ENCODE measurements at places on chromosomes 16 and 17.

- DNase-seq, result no peak
Measured at GRCh38 chr16:89981414-89981813, 32.9 kb downstream of the DEF8 start.

DNA sequence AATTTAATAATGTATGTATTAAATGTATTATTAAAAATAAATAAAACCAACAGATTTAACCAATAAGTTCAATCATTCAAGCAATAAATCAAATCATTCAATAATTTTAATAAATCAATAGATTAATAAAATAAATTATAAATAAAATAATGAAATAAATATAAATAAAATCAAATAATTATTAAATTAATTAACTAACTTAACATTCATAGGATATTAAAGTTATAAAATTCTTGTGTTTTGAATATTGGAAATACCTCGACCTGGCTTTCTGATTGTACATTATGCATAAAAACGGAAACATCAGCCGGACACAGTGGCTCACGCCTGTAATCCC, 182.2 kb downstream of the BANP start:
- no peak for DNase-seq

DNA sequence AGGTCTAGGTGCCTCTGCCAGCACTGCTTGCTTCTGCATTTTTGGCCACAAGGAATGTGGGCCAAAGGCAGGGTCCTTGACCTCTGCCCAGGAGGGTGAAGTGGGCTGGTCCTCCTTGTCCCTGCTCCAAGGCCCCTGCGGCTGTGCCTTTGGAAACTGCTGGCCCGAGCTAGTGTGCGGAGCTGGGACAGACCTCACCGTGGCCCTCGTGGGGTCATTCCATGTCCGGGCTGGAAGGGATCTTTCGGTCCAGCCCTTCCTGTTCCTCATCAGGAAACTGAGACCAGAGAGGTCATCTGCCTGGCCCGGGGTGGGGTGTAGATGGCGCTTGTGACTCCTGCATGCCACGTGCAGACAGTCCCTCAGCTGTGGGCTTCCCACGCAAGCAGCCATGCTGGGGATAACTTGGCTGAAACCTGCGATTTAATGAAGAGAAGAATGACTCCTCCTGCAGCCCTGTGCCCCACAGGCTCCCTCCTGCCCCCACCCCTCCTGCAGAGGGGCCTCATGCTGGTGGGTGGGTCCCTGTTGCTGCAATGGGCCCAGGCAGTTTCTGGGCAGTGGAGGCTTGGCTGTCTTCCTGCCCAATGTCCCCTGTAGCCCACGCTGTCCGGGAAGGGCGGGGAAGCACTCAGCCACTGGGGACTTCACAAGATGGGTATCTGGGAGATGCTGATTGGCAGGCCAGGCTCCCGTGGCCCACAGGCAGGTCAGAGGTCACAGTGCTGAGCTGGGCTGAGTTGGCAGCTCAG, 245.2 kb downstream of the SEC14L1 start:
- DNase-seq, result no peak

- no peak for DNase-seq
Measured at GRCh38 chr17:37743612-37743874, 1.3 kb downstream of the HNF1B start.

DNA sequence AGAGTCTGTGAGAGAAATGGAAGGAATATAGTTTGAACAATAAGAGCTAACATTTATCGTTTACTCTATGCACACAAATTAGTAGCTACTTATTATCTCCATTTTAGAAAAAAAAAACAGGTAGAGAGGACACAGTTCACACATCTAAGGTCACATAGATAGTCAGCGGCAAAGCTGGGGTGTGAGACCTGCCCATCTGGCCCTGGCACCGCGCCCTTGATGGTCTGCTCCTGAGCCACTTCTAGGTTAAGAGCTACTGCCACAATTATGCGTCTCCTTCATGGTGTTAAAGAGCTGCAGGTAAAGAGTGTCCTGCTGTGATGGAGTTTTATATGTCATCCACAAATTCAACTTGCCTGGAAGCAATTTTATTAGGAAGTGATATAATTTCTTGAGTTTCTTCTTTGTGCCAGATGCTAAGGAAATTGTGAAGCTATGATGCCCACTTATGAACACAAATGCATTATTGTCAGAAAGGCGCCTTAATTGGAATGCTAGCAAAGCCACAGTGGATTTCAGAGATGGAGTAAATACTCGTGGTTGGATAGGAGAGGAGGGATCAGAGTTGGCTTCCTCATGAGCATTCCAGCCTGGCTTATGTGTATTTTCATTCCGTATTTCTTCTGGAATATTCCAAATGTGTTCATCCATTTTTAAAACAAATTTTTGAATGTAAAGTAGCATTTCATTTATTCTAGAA, 21.3 kb upstream of the MFSD6L start:
- no peak for DNase-seq

GRCh38 chr17:50114849-50115357, 15.1 kb downstream of the SAMD14 start:
- DNase-seq, result no peak

- no peak for DNase-seq
Measured at GRCh38 chr17:69235338-69236058, 6.9 kb upstream of the ABCA10 start.

DNA sequence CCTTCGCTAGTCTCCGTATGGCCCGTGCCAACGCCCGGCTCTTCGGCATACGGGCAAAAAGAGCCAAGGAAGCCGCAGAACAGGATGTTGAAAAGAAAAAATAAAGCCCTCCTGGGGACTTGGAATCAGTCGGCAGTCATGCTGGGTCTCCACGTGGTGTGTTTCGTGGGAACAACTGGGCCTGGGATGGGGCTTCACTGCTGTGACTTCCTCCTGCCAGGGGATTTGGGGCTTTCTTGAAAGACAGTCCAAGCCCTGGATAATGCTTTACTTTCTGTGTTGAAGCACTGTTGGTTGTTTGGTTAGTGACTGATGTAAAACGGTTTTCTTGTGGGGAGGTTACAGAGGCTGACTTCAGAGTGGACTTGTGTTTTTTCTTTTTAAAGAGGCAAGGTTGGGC, 2.5 kb downstream of the RPL13 start:
- no peak for DNase-seq

- no peak for DNase-seq
Measured at GRCh38 chr16:57409870-57410587, 5.5 kb downstream of the CCL17 start.

DNA sequence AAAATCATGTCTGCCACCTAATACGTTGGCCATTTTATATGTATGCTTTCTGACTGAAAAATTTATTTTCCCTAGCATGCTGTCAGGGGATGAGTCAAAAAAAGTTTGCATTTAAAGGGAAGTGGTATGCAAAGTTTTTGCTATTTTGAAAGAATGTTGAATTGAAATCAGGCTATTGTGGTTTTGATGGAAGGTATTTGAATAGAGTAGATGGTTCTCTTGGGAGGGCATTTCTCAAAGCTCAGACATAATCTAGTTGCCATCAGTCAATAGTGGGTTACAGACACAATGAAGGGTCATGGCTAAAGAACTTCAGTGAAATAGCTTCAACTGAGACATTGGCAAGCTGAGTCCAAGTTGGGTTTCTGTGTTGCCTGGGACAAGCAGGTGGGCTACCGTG, 102.4 kb downstream of the MAP2K6 start:
- DNase-seq, result no peak

GRCh38 chr16:27617665-27618064, 67.7 kb downstream of the KATNIP start:
- no peak for DNase-seq

DNA sequence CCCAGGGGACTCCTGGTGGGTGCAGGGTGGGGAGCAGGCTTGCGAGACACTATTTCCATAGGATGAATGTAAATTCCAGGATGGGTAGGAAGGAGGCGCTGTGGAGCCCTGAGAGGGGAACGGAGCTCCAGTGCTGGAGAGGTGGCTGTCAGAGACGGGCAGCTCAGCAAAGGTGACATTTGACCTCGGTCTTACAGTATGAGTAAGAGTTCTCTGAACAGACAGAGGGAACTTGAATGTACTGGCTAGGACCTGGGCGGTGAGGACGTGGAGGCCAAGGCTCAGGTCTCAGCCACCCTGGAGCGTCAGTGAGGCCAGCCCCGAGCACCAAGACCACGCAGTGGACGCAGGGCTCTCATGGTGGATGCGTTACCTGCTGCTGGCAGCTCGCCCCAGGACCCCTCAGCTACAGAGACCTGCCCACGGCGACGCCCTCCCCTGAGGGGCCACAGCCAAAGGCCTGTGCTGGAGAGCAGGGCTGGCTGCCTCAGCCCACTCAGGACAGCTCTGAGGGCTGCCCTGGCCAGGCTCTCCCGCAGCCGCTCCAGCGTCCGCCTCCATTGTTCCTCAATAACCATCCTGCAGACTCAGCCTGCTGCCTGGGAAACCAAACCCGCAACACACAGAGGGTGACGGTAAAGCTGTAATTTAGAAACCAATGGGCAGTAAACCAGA, 65.9 kb upstream of the TNRC6C start:
- DNase-seq, result no peak

GRCh38 chr17:17958982-17959381, 13.2 kb downstream of the TOM1L2 start:
- no peak for DNase-seq

DNA sequence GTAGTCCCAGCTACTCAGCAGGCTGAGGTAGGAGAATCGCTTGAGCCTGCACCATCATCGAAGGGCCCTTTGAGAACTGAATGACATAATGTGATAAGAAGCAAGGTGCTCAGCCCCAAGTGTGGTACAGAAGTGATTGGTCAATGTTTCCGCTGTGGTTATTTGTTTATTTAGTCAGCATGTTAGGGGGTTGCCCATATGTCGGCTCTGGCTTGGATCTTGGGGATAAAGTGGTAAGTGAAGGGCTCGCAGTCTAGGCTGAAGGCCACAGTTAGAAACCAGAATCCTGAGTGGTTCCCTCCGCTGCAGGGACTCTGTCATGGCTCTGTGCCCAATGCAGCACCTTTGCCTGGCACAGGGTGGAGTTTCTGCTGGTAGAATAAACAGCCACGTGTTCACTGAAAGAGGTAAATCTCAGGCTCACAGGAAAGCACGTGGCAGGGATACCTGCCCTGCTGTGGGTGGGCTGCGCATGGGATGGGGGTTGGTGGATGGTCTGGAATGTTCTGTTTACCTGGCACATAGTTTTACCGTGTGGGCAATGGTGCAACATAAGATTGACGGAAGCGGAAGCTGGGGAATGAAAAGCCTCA, 35.4 kb downstream of the SYT17 start:
- no peak for DNase-seq

GRCh38 chr16:72467157-72467759, 295.3 kb upstream of the PMFBP1 start:
- no peak for DNase-seq

- DNase-seq, result no peak
Measured at GRCh38 chr16:7209598-7209997, 123.0 kb upstream of the RBFOX1 start.

DNA sequence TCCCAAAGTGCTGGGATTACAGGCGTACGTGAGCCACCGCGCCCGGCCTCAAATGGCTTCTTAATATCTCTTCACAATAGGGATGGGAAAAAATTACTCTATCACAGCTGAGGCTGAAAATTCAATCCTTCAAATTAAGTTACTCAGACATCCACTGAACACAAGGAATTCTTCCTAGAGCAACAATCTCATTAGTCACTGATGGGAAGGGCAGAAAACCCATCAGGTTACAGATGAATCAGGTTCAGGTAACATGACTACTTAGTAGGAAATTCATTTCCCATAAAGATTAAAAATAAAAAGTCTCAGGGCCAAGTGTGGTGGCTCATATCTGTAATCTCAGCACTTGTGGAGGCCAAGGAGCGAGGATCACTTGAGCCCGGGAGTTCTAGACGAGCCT, 42.5 kb upstream of the ABR start:
- no peak for DNase-seq

DNA sequence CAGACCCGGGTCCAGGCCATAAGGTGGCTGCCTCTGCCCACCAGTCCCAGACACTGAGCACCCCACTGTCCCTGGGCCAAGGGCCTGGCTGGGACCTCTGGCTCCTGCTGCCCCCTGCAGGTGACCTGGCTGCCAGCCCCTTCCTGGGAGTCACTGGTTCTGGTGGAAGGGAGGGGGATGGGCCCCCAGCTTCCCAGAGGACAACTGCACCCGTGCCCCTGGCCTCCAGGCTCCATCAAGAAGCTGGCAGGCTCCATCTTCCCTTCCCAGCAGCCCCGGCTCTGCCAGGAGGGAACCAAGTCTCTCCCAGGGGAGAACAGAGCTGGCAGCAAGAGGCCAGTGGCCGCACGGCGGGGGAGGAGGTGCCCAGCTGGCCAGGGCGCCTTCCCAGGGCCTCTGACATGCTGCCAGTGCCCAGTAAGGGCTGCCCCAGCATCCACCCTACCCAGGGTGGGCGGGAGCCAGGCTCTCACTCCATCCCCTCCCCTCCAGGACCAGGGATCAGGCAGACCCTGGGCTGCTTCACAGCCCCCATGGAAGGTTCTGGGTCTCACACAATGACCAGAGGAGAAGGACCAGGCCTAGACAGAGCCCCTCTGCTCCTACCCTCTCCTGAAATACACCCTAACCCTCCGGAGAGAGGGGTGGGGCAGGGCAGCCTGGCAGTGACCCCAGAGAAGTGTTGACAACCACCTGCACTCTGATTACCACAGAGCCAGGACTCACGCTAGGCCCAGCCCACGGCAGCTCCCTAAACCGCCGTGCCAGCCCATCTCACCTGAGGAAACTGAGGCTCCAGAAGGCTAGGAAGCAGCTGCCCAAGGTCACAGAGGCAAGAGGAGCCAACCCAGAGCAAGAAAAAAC, 3.6 kb downstream of the CLUH start:
- DNase-seq, result no peak

- DNase-seq, result peak; percentile 51
Measured at GRCh38 chr16:30437511-30438046, 7.7 kb upstream of the DCTPP1 start.

DNA sequence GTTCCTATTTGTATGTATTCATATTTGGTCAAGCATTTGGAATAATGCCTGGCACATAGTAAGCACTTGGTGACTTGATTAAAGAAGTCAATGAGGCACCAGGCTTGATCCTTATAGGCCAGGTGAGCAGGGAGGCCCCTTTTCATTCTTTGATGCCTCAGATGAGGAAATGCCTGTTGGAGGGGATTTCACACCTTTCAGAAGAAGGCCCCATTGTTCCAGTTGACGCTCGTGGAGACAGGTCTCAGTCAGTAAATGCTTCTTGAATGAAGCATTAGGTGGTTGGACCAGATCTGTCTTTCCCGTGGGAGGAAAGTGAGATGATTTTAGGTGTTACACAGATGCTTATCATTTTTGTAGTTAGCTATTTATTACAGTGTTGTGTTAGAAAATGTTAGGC, 13.0 kb downstream of the LCMT1 start:
- DNase-seq, result no peak
